Fibroblast of the aortic adventitia (primary cell): ENCODE measurements at places on chromosomes 7 and 10. TPM values are rescaled to one million over a fixed set of nuclear protein-coding genes. Genes with fewer than 3 reads are reported as not detected.

The UTF1 gene
- total RNA-seq: not detected in 2 replicates

The GRID2IP gene
- total RNA-seq: not detected in 2 replicates

The GRM8 gene
- total RNA-seq: 0.36 TPM in 1 of 2 replicates, not detected in the other

The LYZL1 gene
- not detected in 2 replicates for total RNA-seq

The BTBD16 gene
- total RNA-seq: 0.09 TPM in 1 of 2 replicates, not detected in the other
